ENCODE measurements at places on chromosomes 1 and 21.

- no peak for DNase-seq
These were observed 15.2 kb upstream of the CDCA8 start for GRCh38 chr1:37677143-37677439.

- DNase-seq: no peak
These were observed 20.0 kb upstream of the SYDE2 start for GRCh38 chr1:85220756-85221201.

GRCh38 chr21:37032293-37032692 lies 25.8 kb downstream of the RIPPLY3 start:
- DNase-seq: no peak

GRCh38 chr1:55313903-55314302 lies 98.7 kb upstream of the USP24 start:
- no peak for DNase-seq

- DNase-seq: no peak
These were observed 5.7 kb downstream of the DDAH1 start for GRCh38 chr1:85459290-85459689.

GRCh38 chr1:30123896-30124295 lies 599.5 kb downstream of the MATN1 start:
- no peak for DNase-seq

DNA sequence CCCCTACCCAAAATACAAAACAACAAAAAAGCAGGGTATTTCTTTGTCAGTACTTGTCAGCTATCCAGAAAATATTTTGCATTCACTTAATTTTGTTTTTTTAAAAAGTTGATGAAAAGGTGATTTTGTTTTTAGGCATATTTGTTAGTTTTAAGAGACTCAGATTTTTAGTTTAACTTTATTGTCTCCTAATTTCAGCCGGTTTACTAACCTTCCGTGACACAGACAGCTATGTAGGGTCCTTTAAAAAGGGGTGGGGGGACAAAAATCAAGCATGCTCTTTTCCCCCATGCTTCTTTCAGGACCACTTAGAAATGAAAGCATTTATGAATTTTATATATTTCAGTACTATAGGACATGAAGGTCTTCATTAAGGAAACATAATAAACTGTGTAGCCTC lies 1.6 kb downstream of the PBX1 start:
- DNase-seq: no peak

- DNase-seq: no peak
These were observed 2.1 kb upstream of the KRTAP12-1 start for GRCh38 chr21:44684077-44684476.

- no peak for DNase-seq
These were observed 57.0 kb downstream of the DISC1 start for GRCh38 chr1:231683439-231684165.

DNA sequence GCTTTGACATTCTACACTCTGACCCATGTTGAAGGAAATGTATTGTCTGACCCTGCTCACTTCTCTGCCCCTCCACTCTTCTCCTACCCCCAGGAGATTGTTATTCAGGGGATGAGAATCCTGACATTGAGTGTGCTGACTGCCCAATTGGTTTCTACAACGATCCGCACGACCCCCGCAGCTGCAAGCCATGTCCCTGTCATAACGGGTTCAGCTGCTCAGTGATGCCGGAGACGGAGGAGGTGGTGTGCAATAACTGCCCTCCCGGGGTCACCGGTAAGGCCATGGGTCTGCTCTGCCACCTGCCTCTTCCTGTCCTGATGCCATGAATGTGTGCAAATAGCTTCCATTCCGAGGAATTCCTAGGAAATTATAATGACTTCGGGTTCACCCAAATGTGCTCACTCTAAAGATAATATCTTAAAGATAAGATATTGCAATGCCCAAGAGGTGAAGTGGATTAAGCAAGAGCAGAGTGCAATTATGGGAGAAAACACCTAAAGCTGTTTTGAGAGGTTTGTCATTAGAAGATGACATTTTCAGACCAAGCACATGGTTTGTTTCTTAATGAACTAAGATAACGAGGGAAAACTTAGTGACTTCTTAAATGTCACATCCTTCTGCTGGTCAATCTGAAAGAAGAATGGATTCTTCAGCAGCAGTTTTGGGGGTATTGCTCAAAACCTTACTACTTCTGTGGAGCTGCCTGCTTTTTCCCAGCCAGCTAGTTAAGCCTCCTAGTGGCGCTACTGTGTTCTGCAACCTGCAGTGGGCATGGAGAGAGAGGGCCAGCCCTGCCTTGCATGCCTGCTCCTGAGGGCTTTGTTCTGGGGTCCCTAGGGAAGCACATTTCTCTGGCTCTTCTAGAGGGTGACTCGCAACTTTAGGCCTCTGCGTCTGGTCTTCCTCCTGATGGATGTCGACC lies 41.6 kb downstream of the LAMC2 start:
- no peak for DNase-seq
